Foreskin keratinocyte (primary cell): ENCODE measurements at places on chromosomes 5 and 9.
A peak's percentile ranks its signal among the peaks of the same experiment; 100 is the strongest.

- no peak for DNase-seq
Observed at GRCh38 chr5:151245680-151246219, 7.2 kb upstream of the GM2A start.

DNA sequence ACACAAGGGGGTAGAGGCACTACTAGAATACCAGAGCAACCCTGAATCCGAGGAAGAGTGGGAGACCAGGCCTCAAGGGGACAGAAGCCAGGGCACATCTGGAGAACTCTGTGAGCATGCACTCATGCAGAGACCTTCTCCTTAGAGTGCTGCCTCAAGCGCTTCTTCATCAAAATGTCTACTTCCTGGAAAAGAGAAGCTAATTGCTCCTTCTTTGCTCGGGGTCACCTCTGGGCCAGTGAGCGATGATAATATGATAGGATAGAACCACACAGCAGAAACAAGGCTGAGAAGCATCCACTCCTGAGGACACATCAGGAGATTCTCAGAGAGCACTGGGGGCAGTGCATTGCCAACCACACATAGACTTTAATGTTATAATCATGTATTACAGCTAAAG, 23.7 kb upstream of the LMNB1 start:
- no peak for DNase-seq

DNA sequence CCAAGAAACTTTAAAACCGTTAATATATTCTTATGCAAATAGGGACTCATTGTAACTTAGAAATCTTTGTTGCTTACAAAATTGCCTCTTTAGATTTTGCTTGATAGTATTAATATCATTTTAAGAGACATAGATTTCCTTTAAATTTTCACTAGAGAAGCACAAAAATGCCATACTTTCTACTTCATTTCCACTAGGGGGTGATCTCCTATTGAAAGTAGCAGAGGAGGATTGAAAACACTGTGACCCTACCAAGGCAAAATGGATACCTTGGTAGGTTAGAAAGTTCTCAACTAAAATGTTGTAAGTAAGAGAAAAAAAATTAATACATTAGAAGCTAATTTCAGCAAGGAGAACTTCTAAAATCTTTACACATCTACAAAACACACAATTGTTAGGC, 204.9 kb downstream of the CHSY3 start:
- no peak for DNase-seq

GRCh38 chr9:4171971-4172370, 127.9 kb downstream of the GLIS3 start:
- DNase-seq = no peak

GRCh38 chr5:57174890-57175510, 1.1 kb downstream of the GPBP1 start:
- DNase-seq = no peak

DNA sequence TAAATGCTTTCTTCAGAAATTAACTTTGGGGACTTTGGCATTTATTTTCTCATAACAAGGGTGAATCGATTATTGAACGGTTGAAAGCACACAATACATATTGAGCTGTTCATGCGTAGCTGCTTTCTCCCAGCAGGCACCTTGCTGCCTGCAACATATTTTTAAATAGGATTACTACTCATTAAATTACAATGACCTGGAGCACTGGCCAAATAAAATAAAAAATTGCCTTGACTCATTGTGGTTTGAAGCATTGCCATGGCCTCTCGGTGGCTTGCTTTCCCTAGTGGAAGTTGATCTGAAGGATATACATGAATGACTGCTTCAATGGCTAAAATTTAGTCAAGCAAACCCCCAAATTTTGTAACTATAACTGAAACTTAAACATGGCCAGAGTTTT, 181.6 kb upstream of the NUDT12 start:
- peak; percentile 7 for DNase-seq

- no peak for DNase-seq
Observed at GRCh38 chr5:6322163-6322713, 56.1 kb downstream of the MED10 start.

- no peak for DNase-seq
Observed at GRCh38 chr9:115018547-115019435, 88.4 kb upstream of the TNFSF8 start.

DNA sequence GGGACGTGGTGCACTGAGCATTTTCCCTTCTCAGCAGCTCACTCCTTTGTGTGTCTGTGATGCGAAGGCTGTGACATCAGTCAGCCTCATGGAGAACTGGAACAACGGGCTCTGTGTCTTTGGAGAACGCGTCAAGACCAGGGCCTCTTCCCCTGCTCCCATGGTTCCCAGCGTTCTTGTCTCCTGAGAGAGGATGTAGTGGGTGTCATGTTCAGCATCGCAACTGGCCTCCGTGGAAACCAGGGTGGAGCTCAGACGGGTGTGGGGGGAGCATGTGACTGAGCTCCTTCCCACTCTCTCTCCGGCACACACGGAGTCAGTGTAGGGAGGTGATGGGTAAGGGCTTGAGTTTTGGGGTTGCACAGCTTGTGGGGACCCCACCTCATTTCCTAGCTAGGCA, 59.7 kb downstream of the TENT4A start:
- DNase-seq = no peak

DNA sequence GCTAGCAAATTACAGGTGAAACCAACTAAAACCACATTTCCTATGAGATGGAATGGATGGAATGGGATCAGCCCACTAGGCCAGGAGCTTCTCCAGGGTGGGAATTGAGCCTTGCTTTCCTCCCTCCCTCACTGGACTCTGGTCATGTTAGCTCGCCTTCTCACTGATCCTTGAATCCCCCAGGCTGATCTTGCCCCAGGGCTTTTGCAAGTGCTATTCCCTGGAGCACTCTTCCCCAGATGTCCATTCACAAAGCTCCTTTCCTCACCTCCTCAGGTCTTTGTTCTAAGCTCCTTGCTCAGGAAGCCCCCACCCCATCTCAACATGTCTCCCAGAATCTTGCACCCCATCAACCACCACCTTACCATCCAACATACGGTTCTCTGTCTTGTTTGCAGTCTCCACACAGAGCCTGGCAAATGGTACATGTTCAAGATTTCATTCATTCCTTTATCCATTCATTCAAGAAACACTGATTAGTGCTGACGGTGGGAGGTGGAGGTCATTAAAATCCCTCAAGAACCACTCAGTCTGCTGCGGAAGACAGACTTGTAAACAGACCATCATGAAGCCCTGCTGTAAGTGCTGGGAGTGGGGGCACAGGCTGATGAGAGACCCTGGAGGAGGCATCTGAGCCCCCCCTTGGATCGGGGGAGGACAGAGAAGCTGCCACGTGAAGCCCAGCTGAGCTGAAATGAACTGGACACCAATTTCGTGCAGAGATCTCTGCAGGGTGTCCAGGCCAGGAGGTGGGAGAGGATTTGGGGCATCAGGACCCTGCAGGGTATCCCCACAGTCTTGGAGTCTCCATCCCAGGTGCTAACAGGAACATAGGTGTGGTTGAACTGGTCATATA, 141.7 kb downstream of the BARX1 start:
- no peak for DNase-seq

DNA sequence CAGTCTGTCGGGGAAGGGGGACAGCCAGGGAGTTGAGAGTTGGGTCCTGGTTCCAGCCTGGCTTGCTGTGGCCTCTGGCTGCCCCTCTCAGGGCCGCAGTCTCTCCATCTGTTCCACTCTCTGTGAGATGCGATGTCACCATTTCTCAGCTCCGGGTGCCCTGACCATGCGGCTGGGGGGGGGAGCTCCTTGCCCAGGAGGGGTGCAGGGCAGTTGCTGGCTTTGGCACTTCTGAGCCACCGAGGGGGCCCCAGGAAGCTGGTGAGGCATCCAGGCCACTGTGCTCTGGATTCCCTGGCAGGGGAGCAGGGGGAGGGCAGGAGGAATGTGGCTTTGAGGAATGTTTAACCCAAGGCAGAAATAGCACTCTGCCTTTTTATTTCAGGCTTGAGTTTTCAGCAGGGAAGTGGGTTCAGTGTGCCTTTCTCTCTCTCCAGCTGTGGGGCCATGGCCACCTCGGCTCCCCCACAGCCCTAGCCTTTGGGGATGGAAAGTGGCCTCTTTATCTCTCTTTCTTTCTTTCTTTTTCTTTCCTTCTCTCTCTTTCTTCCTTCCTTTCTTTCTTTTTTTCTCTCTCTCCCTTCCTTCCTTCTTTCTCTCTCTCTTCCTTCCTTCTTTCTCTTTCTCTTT, 11.0 kb downstream of the NCS1 start:
- no peak for DNase-seq

DNA sequence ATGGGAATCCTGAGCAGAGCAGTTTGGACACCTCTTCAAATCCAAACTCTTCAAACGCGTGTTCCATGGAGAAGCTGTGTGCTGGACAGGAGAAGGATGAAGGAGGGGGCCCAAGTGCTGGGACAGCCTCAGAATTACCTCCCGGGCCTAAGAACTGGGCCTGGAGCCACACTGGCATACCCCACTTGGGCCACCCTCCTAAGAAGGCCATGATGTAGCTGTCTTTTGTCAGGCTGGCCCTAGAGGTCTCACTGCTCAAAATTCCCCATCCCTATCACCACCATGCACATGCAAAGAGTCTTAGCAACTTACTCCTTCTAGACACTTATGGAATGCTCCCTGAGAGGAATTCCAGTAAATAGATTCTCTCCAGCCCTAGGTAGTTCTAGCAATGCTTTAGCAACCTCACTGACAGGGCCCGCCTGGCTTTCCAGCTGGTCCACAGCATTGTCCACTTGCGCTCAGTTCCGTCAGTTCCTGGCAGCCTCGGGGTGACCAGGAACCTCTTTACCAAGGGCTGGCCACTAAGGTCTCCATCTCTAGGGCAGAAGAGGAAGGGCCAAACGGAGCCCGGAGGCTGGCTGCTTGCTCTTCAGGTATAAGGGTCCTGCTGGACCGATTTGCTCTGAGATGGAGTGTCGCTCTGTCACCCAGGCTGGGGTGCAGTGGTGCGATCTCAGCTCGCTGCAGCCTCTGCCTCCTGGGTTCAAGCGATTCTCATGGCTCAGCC, 75.3 kb downstream of the RGS3 start:
- DNase-seq = no peak

- DNase-seq = no peak
Observed at GRCh38 chr5:34474573-34475021, 181.5 kb upstream of the RAI14 start.
